ENCODE measurements at places on chromosomes 4 and X.

DNA sequence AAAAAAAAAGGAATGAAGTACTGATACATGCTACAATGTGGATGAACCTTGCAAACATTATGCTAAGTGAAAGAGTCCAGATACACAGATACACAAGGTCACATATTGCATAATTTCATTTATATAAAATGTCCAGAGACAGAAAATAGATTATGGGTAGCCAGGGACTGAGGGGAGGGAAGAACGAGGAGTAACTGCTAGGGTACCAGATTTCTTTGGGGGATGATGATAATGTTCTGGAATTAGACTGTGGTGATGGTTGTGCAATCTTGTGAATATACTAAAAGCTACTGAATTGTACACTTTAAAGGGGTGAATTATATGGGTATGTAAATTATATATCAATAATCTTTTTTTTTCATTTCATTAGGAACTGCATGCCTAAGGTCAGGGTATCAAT is 20.8 kb upstream of the AP1AR start:
- DNase-seq, result no peak

DNA sequence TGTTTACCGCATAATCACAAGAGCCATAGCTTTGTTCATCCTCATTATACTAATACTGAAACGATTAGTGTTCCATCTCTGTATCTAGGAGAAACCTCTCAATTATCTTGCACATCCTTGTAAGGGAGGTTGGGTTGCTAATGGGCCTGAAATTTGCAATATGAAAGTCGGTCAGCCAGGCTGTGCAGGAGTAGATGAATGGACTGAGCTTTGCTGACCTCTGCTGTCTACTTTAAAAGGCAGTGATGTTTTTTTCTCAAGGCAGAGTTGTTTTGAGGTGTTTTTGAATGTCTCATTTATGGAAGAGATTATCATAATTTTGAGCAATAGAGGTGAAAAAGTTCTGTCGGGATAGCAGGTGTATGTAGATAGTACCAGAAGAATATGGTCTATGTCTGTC is 47.9 kb upstream of the LINC00632 start:
- no peak for DNase-seq

DNA sequence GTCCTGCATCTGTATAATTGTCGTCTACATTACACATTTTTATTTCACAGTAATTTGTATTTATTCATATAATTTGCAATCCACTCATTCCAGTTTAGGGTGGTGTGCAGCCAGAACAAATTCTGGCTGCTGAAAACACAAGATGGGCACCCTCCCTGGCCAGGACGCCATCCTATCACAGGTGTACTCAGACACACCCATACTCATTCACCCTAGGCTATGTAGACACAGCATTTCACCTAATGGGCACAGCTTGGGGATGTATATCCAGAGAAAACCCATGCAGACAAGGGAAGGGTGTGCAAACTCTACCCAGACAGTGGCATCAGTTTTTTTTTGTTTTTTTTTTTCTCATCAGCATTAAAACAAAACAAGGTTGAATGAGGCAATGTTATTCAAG is 73.1 kb downstream of the HMGB2 start:
- no peak for DNase-seq

DNA sequence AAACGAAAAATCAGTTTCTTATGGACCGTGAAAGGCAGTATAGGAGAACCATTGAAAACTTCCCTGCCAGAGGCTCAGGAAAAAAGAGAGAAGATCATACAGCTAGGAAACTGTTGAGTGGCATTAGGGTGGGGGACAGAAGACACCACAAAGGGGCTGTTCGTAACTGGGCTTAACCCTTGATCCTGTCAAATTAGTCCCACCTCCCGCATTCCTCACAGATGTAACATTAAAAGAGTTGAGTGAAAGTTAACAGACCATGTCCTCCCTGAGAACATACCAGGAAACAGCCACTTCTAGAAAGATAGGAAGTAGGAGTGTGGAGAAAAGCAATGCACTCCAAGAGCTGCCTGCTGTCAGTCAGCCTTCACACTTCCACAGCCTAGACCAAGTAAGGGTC is 8.7 kb downstream of the SHROOM4 start:
- no peak for DNase-seq

GRCh38 chr4:89213382-89213701 is 94.3 kb downstream of the GPRIN3 start:
- DNase-seq, result no peak

GRCh38 chrX:13483773-13484172 is 85.6 kb upstream of the EGFL6 start:
- no peak for DNase-seq

GRCh38 chr4:143202824-143203223 is 18.1 kb downstream of the USP38 start:
- no peak for DNase-seq

GRCh38 chr4:109206620-109207019 is 95.8 kb downstream of the COL25A1 start:
- DNase-seq, result no peak

- DNase-seq, result no peak
These were observed 90.1 kb downstream of the ATP8A1 start for GRCh38 chr4:42566835-42567234.

DNA sequence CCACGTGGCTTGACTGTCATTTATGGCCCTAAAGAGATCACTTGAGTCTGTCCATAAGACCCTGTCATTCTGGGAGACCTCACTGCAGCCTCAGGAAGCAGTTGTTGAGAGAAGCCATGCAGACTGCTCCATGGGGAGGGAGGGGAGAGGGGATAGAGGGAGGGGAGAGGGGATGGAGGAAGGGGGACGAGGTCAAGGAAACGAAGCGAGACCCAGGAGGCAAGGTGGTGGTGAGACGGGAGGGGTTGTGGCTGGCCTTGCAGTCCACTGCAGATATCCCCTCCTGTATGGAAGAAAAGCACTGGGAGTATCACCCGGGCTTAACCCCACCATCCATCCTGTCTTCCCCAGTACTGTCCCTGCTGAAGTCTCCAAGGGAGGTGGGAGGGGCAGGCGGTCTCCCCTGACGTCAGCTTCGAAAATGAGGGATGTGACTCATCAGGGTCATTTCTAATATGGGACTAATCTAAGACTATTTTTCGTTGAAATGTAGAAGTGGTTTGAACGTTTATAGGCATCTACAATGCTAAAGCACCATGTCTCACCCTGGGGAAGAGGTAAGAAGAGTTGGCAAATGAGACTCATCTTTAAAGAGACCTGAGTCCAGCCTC is 5.6 kb downstream of the TMEM255A start:
- DNase-seq, result no peak

GRCh38 chrX:46180258-46180687 is 364.9 kb downstream of the ZNF674 start:
- peak; percentile 45 for DNase-seq

DNA sequence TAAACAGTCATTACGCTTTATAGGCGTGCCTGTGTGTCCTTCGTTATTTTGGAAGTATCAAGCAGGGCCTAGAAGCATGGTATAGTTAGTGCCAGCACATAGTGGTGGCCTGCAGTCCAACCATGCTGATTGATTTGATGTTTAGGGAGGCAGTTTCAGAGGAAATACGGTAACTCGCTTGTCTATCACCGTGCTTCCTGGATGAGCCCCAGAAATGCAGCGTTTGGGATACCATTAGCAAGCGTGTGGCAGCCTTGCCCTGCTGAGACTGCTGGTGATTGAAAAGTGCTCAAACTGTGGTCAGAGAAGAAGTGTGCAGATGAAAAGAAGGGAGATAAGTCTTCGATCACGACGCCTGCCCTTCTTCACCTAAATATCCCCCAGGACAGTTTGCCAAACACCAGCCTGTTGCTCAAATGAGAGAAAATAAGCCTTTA is 158.4 kb downstream of the CHIC2 start:
- peak; percentile 55 for DNase-seq

DNA sequence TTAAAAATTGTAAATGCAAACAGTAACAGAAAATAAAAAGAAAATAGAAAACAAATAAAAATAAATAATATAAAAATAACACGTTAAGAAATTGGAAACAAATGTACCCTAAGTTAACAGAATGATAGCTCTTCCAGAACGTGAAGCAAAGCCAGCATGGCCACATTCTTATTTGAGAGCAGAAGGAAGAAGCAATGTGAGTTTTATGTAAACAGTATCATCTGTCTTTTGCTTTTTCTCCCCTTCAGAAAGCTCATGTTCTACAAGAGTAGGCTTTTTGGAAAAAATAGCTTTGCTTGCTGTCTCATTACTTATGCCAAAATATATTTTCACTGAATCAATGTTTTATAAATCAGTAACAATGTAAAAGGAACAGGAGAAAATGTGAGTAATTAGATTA is 18.7 kb downstream of the NPY2R start:
- DNase-seq, result no peak

Data from ecto neural progenitor cell (in vitro differentiated cells).